ENCODE measurements at places on chromosomes 6 and 20.

- DNase-seq, result no peak
Measured at GRCh38 chr6:31965700-31966099, 6.2 kb downstream of the DXO start.

GRCh38 chr6:158061709-158062461 lies 80.2 kb downstream of the SYNJ2 start:
- no peak for DNase-seq

GRCh38 chr6:37867756-37868446 lies 48.4 kb downstream of the ZFAND3 start:
- no peak for DNase-seq

DNA sequence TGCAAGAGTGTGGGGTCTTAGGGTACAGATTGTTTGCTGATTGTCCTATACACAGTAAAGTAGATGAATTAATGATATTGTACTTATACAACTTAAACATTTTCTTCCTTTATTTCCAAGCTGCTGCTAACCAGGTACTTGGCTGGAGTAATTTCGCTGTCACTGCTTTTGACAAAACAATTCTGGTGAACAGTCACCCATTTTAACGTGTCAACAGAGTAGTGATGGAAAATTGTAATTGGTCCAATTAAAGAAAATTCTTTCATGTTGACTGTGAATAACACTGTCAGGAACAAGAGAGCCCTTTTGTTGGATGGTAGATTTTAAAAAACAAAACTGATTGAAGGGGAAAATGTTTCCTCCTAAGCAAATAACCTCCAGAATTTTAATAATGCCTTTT lies 26.4 kb upstream of the MROH8 start:
- no peak for DNase-seq

GRCh38 chr6:105892577-105893262 lies 193.4 kb upstream of the PRDM1 start:
- DNase-seq, result peak; percentile 14

DNA sequence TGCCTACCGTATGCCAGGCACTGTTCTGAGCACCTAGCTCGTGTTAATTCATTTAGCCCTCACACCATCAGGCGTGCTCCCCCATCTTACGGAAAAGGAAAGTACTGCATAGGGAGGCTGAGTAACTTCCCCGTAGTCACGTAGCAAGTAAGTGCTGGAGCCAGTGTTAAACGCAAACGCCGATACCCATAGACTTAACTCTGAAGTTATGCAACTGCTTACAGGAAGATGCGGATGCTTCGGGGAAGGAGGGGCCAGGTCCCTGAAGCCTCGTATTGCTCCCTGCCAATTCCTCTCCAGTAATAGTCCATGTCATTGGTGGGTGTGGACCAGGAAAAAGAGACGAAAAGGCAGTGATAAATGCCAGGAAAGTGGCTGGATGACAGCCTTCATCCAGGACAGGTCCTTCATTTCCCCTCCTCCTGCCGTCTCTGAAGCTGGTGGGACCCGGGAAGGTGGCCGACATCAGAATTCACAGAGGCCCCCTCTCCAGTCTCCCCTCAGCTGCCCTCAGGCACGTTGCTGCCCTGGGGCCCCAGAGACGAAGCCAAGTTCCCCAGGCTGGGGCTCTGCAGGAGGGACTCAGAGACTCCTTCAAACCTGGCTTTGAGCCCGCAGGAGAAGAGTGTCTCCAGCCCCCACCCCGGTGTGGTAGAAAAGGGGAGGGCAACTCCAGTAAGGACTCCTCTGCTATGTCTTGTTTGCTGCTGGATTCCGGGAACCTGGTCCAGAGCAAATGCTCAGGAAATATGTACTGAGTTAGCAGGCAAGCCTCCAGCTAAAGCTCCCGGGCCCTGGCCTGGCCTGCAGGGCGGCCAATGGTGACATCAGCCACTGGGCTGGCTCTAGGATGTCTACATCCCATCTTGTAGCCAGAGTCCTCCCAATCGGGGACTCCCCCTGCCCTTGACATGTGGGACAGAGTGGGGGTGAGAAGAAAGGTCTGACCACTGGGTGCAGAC lies 37.8 kb downstream of the RAB44 start:
- DNase-seq, result peak; percentile 46

- DNase-seq, result peak; percentile 55
Measured at GRCh38 chr20:17612287-17612991, 42.6 kb downstream of the DSTN start.

- peak; percentile 29 for DNase-seq
Measured at GRCh38 chr6:5813625-5814027, 193.1 kb downstream of the NRN1 start.

DNA sequence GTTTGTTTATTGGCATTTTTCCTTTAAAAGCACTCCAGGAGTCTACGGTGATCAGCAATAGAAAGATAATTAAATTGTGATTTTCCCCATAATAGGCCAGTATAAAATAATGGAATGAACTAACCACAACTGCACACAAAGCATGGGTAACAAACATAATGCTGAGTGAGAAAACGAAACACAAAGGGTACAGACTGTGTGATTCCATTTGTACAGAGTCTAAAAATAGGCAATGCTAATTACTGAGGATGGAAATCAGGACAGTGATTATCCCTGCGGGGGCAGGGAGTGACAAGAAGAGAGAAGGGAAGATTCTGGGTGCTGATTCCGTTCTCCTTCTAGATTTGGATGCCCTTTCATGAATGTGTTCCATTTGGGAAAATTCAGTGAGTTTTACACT lies 478.1 kb downstream of the PREX1 start:
- no peak for DNase-seq

DNA sequence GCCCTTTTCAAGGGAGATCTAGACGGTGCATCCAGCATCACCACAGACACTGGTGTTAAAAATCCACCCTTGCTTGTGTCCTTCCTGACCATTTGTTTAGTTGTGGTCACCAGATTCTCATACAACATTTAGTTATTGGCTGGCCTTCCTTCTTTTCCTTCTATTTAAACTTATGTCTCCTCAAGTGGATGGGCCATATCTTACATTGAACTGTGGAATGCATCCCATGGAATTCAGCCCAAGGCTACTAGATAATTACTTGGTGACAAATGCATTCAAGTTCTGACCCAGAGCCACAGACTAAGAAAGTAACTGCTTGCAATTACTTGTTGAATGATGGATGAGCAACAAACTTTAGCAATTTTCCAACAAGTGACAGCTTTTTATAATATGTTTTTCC lies 198.9 kb upstream of the SSTR4 start:
- no peak for DNase-seq

GRCh38 chr6:37520926-37521325 lies 21.2 kb upstream of the CCDC167 start:
- DNase-seq, result no peak

DNA sequence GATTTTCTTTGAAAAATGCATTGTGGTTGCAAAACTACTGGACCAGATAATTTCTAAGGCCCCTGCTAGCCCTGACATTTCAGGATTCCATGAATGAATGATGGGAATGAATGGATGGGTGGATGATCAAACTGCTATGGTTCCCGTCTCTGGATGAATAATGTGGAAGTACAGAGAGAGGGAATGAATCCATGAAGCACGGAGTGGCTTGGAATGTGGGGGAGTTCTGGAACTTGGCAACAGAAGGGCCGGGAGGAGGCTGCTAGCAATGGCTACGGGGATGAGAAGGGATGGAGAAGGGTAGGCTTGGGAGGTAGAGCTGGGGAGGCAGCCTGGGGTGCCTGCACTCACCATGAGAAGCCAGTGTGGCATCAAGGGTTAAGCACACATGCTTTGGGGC lies 84.8 kb downstream of the NCR2 start:
- DNase-seq, result no peak

DNA sequence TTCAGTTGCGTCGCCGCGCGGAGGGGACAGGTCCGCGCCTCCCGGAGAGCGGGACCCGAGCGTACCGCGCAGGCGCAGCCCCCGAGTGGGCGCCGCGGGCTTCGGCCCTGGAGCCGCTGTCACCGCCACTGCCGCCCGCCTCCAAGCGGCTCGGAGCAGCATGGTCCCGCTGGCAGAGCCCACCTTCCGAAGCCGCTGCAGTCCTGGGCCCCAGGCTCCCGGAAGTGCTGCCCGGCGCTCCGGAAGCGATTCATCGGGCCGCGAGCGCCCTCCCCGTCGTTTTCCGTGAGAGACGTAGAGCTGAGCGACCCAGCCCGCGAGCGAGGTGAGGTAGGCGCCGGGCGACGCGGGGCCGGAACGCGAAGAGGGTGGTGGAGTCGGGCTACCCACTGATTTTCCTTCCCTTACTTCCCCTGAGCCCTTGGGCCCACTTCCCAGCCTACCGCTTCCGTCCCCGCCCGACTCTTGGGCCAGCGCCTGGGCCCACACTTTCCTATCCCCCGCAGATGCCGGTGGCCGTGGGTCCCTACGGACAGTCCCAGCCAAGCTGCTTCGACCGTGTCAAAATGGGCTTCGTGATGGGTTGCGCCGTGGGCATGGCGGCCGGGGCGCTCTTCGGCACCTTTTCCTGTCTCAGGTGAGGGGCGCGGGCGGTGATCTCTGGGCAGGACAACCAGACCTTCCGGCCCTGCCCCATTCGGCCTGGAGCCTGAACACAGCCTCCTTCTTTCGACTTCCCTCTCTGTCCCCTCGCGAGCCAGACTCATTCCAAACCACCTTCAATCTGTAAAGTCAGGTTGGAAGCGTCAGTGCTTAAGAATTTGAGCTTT lies at the start of the genes NFS1 and ROMO1:
TSS of gene NFS1 (minus strand) at position 226 of the 830 bp plus-strand sequence. CDS start at position 162, 64 bp downstream.
TSS of gene ROMO1 (plus strand) at position 279 of the 830 bp plus-strand sequence. CDS start at position 507, 228 bp downstream.
- peak; percentile 89 for DNase-seq

- no peak for DNase-seq
Measured at GRCh38 chr6:149895048-149895590, 2.8 kb downstream of the RAET1E start.

GRCh38 chr6:110828396-110828795 lies 13.1 kb upstream of the CDK19 start:
- DNase-seq, result no peak

- no peak for DNase-seq
Measured at GRCh38 chr20:19830211-19830785, 72.2 kb downstream of the RIN2 start.

DNA sequence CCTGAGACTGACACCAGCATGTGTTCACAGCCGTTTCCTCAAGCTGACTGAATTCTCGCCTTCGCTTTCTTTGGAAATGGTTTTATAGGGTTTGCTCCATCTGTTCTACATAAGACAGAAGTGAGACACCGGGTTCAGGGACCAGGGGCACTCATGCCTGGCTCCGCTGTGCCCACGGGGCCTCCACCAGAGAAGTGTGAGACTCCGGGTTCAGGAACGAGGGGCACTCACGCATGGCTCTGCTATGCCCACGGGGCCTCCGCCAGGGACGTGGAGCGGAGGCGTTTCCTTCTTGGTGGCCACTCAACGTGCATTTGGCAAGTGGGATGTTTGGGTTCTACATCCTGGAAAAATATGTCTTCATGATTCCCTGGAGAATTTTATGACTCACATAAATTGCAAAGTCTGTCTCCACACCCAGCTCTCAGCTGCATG lies 106.6 kb downstream of the RNASET2 start:
- no peak for DNase-seq

GRCh38 chr6:159726255-159726917 lies 920 bp upstream of the WTAP start:
- DNase-seq, result no peak

GRCh38 chr6:40042232-40042631 lies 108.0 kb upstream of the MOCS1 start:
- DNase-seq, result no peak

DNA sequence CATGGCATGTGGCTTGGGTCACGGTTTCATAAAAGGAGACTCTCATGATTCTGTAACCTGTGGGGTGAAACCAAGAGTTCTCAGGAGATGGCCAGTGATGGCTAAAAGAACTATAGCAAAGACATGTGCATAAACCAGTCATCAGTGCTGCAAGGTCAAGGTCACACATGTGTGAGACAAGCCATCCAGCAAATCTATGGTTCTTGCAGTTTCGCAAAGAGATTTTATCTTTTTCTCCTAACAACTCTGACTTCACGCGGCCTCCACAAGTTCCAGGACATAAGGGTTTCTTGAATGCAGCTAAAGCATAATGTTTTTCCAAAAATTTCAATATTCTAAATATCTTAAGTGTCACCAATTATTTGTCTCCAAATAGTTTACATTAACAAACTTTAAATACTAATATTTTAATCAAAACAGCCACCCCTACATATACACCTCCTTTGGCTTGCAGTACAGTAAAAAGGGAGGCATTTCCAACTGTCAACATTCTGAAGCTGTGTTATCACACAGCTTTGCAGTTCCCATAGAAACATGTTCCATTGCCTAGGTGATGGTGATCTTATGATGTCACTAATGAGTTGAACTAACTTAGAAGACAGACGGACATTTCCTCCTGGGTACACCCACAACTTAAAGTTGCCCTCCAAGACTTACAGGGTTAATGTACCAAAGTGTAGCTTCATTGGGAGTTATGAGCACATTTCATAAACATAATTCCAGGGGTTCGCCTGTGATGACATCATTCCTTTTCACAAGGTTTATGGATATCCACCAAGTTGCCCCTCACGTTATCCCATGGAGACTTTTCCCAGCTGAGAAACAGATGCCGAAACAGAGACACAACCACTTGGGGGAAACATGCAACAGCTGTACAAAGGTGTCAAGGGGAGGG lies 250.9 kb upstream of the PDE10A start:
- DNase-seq, result no peak

GRCh38 chr6:117399924-117400323 lies 25.8 kb downstream of the ROS1 start:
- no peak for DNase-seq

DNA sequence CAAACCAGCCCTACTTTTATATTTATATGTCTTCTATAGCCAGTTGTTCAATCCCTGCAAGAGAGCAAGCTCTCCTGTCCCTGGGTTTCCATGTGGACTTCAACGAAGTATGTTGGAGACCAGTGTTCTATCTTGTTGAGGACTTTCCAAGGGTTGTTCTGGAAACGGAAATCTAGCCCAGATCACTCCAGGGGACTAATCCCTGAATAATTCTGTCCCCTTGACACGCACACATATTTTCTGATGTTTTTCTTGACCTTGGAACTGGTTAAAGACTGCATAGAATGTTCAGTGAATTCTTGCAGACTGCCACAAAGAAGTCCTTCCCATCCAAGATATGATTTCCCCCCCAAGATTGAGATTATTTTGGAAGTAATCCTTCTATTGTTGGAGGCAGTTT lies 9.5 kb upstream of the MYLK2 start:
- no peak for DNase-seq

GRCh38 chr6:106782536-106783285 lies 153.3 kb downstream of the QRSL1 start:
- no peak for DNase-seq

- no peak for DNase-seq
Measured at GRCh38 chr6:47352194-47352920, 42.7 kb upstream of the TNFRSF21 start.

GRCh38 chr20:44056010-44056698 lies 130.8 kb downstream of the JPH2 start:
- peak; percentile 58 for DNase-seq

GRCh38 chr20:2276015-2276414 lies 19.8 kb upstream of the TGM3 start:
- no peak for DNase-seq

- DNase-seq, result no peak
Measured at GRCh38 chr6:111844376-111844775, 28.9 kb downstream of the FYN start.

- DNase-seq, result no peak
Measured at GRCh38 chr20:10573273-10573950, 100.4 kb downstream of the JAG1 start.

- DNase-seq, result peak; percentile 77
Measured at GRCh38 chr6:127515794-127516661, 3.1 kb downstream of the MTCL3 start.
